ENCODE measurements at places on chromosomes 4 and X.

GRCh38 chr4:108662629-108663028, 12.2 kb downstream of the OSTC start:
- no peak for DNase-seq

DNA sequence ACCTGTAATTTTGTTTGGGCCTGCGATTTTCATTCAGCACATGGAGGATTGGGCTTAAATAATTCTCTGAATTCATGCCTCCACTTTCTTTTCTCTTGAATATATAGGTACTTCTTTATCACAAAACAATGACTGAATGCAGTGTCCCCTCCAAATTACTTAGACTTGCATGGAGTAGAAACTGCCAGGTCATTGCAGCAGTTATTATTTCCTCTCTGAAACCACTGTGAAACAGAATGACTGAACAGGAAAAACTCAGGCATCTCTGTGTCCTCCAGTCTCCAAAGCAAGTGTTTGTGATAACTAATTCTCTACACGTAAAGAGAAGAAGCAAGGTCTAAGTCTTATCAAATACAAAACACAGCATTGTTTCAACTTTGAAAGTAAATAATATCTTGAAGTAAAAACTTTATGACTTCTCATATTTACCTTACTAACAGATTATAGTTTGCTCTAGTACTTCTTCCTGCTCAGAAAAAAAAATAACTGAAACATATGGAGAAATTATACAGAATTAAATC, 144.5 kb upstream of the DIAPH2 start:
- no peak for DNase-seq

DNA sequence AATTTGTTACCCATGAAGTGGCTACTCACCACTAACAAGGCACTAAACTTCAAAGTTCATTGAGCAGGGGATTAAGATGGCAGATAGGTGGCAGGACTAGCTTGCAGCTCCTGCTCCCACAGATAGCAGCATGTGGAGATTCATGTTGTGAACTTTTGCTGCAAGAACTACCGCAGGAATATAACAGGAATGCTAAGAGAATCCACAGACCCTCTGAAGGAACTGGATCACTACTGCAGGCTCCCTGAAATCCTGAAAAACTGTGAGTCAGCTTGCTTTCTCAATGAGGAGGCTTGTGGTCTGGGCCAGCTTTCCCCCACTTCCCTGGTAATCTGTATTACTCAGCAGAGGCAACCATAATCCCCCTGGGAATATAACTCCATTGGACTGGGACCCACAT, 118.5 kb upstream of the VCX2 start:
- DNase-seq: no peak

DNA sequence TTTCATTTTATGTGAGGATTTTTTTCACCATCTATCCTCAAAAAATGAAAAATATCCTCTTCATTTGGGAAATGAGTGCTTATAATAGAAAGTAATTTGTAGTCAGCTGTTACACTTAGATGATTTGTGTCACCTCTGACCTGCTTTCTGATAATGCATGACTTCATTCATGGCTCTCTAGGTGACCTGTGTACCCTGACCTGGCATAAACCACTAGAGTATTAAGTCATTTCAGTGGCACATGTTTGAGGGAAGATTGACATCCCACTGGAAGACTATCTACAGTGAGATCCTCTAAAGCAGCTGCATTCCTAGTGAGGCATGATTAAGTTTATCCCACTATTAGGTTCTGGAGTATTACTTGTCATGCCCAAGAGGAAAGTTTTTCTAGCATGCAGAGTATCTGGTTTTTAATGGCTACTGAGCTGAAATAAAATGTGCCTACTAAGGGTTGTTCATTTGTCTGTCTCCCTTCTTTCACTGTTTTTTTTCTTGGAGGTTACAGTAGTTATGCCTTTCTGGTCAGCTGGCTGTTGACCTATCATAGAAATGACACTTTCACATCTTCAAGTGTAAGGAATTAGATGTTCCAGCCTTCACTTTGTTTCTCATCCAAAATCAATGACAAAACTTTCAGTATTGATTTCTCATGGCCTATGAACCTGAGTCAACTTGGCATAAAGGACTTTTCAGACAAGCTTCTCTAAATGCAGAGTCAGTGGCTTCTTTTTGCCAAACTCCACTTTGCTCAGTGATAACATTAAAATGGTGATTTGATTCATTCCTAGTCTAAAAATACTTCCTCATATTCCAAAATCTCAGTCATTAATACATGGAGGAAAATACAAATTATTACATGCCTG, 33.1 kb downstream of the TET2 start:
- DNase-seq: no peak

- DNase-seq: no peak
These were observed 130.3 kb downstream of the DIPK2B start for GRCh38 chrX:45070116-45071007.

Data from activated naive CD4-positive, alpha-beta T cell (primary cell).